ENCODE measurements at places on chromosomes 16 and 17. TPM values are rescaled to one million over a fixed set of nuclear protein-coding genes. Genes with fewer than 3 reads are reported as not detected.

DNA sequence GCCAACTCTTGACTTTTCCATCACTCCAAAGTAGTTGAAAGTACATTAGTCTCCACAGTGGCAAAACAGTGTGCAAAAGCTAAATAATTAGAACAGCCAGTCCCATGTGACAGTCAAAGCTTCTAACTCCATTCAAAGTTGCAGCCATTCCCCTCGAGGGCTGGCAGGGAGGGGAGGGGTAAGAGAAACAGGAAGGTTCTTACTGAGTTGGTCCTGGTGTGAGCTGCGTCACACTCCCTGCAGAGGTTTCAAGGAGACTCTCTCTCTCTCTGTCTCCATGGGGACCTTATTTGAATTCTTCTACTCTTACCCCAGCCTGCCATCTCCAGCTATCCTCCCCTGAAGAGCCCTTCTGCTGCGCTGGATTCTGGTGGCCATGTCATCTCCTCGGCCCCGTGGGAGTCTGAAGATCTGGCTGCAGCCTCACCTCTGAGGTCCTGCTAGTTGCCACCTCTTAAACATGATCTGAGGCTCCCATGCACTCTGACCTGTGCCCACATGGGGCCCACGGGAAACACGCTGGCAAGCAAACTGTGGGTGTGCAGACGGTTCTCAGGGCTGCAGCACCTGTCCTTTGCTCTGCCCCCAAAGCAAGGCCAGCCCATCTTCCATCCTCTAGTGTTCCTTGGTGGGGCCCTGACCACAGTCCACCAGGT, 23.3 kb upstream of the STH start:
- DNase-seq, result no peak

DNA sequence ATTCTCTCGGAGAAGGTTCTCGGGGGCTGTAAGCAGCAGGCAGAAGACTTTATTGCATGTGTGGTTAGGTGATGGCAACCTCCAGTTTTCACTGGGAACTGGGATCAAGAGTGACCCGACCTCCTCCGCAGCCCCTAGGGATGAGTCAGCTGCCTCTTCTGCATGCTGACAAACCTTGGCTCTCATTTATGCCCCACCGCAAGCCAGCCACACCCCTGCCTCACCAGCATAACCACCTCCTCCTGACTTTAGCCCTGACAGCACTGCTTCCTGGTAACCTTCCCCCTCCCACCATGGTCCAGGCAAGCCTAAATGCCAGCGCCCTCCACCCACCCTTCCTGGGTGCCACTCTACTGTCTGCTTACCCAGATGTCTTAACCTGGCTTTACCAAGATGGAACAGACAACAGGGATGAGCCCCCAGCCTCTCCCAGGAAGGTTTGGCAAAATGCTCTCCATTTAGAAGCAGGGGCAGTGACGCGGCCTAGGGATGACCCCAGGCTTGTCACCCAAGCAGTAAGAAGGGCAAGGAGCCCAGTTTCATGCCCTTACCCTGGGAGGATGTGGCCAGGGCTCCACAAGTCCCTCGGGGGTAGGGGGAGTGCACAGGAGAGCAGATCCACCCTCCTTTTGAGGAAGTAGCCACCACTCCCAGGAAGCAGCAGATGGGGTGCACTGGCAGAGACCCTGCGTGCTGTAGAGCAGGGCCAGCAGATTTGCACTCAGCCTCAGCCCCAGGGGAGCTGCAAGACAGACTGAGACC, 73.5 kb downstream of the GOSR1 start:
- peak; percentile 22 for DNase-seq

DNA sequence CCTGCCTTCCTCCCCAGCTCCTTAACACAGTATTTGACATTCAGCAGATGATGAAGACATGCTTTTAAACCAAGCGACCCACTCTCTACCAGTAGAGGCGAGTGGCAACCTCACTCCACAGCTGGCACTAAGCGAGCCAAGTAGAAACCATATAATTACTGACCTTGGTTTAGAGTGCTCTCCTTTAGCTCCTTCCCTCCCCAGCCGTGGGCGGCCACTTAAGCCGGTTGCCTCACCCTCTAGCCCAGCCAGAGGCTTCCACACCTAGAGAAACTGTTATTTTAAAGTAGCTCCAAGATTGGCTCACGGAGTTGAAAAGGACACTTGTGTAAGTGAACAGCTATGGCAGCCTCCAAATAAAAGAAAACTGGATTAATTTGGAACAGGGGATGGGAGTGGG, 109.1 kb upstream of the CRHR1 start:
- DNase-seq, result no peak

GRCh38 chr17:35795007-35795870, at the start of gene MMP28:
Gene MMP28, minus strand, starts transcription at chr17:35795641. Its CDS starts 264 bp downstream, at chr17:35795377.
- DNase-seq, result peak; percentile 40

DNA sequence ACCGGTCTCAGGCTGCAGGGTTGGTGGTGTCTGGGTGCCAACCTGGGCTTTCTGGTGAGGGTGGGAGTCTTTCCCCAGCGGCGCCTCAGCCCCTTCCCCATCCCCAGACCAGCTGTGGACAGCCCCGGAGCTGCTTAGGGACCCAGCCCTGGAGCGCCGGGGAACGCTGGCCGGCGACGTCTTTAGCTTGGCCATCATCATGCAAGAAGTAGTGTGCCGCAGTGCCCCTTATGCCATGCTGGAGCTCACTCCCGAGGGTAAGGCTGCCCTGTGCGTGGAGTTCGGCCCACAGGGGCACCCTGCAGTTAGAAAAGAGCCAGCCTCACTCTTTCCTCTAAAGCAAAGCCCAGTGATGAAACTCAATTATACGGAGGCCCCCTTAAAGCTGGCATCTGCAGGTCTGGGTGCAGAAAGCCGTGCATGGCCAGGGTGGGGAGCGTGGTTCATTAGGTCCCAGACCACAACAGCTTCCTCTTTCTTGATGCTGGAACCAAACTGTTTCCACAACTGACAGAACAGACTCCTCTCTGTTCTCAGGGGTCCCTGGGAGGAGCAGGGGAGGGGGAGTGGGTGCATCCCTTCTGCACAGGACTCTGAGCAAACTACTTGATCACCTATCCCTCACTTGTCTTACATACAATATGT, 10.7 kb downstream of the GUCY2D start:
- DNase-seq, result no peak

DNA sequence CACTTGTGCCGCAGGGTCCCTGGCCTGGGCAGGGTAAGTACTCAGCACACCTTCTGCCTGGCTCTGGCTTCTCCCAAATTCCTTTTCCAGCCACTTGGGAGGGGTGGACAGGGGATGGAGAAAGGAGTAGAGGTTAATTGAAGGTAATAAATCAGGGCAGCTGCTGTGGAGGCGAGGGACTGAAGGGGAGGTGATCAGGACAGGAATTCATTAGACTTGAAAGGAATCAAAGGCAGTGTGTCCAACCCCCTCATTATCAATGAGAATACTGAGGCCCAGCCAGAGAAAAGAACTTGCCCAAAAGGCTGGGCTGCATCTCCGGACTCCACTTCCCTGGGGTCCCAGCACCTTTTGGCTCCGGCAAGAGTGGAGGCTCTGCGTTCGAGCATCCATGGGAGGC, 2.4 kb downstream of the SOST start:
- no peak for DNase-seq

SNTB2 gene
- 10.5 TPM for total RNA-seq

CDH3 gene
- total RNA-seq, result 564 TPM
